Stimulated activated CD4-positive, alpha-beta T cell treated with anti-CD3 and anti-CD28 coated beads, Interleukin-12 subunit alpha, Interleukin-12 subunit beta, amount 100 ng/mL, for 24 hours (primary cell): ENCODE measurements at places on chromosomes 5 and 9.

- DNase-seq, result no peak
Measured at GRCh38 chr5:10069637-10070313, 179.9 kb downstream of the ATPSCKMT start.

DNA sequence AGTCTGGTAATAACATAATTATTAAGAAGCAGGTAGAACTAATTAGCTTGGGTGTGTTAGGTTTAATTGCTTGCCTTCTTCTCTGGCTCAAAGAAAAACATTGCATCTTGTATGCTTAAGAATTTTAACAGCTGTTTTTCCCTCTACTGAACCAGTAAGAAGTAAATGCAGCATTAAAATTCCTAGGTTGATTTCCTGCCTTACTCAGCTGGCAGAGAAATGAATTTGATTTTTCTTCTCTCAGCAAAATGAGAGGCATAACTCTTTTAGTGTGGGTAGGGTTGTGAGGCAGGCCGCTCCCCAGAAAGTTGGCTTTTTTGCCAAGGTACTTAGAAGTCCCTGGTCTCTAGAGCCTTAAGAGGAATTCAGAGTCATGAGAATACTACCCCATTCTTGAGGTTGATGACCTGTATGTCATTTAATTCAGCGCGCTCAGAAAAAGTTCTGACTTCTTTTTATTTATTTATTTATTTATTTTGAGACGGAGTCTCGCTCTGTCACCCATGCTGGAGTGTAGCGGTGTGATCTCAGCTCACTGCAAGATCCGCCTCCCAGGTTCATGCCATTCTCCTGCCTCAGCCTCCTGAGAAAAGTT, 302.6 kb downstream of the ARHGEF28 start:
- DNase-seq, result no peak

GRCh38 chr9:130662099-130662969, 2.1 kb upstream of the PRDM12 start:
- no peak for DNase-seq

DNA sequence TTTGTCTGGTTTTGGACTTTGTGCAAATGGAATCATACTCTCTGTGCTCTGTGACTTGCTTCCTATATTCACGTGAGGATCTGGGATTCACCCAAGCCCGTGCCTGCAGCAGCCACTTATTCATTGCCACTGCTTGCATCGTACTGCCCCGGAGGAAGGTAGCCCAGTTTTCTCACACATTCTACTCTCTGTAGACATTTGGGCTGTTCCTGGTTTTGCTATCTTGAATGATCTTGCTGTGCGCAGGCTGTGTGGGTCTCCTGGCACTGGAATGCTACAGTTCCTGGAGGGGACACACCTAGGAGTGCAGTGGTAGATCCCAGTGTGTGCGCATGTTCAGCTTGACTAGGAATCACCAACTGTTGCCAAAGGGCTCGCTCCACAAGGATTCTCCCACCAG, 99.2 kb upstream of the BOD1 start:
- DNase-seq, result no peak

DNA sequence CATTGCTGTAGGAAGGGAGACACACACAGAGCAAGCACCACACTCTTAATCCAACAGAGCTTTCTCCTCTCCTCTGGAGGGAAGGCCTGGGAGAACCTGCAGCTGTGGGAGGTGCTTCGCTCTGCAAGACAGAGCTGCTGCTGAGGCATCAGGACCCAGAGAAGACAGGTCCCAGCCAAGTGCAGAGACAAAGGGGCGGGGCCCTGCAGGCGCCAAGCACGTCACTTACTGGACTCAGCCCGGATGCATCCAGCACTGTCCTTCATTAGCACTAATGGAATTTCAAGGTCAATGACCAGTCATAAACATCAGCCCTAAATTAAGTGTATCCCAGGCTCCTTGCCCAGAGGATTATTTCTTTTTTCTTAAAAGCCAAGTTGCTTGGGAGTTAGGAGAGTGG, 337.1 kb upstream of the PANK3 start:
- no peak for DNase-seq

GRCh38 chr5:181246276-181247049, 2.8 kb upstream of the RACK1 start:
- peak; percentile 86 for DNase-seq

DNA sequence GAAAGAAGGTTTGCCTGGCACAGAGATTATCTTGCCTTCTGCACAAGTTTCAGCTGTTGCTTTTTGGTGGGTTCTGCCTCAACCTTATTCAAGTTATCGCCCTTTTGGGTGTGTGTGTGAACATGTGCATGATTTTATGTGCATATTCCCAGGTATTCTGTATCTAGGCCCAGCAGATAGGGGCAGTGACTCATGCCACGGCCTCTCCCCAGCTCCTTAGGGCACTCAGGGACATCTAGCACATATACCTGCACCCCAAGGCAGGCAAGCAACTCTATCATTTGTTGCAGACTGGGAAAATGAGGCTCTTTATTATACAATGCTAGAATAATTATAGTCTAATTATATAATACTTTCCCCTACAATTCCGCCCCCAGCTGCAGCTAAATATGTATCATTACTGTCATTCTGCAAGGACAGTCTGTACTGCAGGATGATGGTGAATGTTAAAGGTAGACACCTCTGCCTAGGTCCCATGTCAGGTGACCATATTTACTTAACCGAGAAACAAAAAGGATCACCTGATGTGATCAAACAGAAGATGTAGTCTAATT, 128.9 kb downstream of the PDE8B start:
- no peak for DNase-seq

- peak; percentile 65 for DNase-seq
Measured at GRCh38 chr9:35658137-35658967, at the start of gene CCDC107. TSS of gene CCDC107 (plus strand) at chr9:35658292. CDS start at chr9:35658380, 88 bp downstream.

GRCh38 chr9:137029058-137029936, 1.3 kb upstream of the ABCA2 start:
- DNase-seq, result peak; percentile 76

GRCh38 chr5:12951846-12952245, 992.6 kb downstream of the DNAH5 start:
- DNase-seq, result no peak

- DNase-seq, result no peak
Measured at GRCh38 chr5:144503123-144503522, 332.4 kb downstream of the KCTD16 start.

DNA sequence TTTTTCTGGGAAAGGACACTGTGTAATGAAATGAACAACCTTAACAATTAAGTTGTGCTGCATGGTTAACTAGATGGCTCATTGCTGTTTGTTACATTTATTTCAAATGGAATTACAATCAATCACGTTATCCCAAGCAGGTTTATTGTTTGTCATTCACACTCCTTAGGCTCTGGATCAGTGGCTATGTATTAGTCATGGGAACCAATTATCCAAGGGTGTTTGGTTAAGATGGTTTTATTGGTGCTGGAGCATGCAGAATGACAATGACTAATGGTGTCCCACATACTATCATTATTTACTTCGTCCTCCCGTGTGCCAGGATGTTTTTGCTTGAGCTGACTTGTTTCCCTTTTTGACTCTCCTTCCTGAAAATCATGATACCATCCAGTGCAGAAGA, 10.6 kb upstream of the TRPC7 start:
- no peak for DNase-seq

GRCh38 chr9:34759432-34760134, 49.6 kb upstream of the CCL21 start:
- no peak for DNase-seq

- no peak for DNase-seq
Measured at GRCh38 chr9:9552665-9553064, 1060.1 kb downstream of the PTPRD start.

GRCh38 chr9:660227-660626, 181.3 kb upstream of the DMRT1 start:
- no peak for DNase-seq

- no peak for DNase-seq
Measured at GRCh38 chr9:92669527-92669889, 423 bp downstream of the IPPK start.

DNA sequence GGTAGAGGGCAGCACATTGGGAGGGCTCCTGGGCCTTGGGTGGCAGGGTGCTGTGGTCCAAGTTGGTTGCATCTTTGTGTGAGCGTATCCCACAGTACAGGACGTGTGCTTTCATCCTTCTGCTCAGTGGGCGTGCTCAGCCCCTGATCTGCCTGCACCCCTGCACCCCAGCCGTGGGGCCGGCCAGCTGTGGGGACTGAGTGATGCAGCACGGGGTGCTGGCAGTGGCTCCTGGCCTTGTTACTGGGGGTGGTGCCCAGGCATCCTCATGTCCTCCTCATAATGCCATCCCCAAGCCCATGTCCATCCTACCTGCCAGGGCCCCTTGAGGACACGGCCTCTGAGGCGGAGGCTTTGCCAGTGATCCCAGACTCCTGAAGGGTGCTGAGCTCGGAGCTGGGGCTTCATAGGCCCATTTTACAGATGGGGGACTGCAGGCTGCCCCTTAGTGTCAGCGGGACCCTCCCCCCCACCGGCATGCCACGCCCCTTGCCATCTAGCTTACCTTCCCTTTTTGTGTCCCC, 100.7 kb downstream of the PHF2 start:
- no peak for DNase-seq

DNA sequence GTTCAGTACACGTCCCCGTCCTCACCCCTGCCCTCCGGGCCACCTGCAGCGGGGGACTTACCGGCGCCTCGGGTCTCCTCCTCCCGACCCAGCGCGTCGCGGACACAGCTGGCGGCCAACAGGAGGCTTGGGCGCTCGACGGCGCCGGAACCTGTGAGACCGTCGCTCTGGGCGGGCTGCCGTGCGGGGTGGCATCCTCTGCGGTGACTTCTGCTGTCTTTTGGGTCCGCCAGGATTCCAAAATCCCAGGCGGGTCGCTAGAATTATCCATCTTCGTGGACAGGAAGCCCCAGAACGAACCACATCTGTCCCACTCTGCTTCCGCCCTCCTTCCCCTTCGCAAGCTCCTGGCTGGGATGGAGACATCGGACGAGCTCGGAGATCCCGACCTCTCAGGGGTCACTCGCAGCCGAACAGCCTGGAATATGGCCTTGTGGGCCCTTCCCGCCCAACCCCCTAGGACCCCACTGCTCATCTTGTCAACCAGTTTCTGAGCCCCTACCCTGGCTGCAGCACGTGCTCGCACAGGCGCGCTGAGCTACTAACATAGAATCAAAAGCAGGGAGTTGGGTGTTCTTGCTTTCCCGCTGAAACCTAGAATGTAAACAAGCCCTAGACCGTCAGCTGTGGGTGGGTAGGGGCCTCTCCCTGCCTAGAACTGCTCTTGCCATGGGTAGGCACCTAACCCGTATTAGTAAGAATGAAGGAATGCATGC, 947 bp upstream of the MARCHF3 start:
- no peak for DNase-seq

- no peak for DNase-seq
Measured at GRCh38 chr5:9533562-9534364, 12.1 kb downstream of the SEMA5A start.

DNA sequence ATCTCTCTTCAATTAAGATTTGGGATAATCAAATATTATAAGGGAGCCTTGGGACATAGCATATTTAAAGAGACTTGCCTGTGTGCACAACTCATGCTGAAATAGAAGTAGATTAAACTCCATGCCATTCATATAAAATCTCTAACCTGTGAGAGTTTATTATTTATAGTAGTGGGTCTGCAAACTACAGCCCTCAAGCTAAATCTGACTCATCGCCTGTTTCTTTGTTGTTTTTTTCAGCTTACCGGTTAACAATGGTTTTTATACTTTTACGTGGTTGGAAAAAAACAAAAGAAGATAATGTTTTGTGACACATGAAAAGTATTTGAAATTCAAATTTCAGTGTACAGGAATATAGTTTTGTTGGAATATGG, 61.9 kb upstream of the GHR start:
- DNase-seq, result no peak

DNA sequence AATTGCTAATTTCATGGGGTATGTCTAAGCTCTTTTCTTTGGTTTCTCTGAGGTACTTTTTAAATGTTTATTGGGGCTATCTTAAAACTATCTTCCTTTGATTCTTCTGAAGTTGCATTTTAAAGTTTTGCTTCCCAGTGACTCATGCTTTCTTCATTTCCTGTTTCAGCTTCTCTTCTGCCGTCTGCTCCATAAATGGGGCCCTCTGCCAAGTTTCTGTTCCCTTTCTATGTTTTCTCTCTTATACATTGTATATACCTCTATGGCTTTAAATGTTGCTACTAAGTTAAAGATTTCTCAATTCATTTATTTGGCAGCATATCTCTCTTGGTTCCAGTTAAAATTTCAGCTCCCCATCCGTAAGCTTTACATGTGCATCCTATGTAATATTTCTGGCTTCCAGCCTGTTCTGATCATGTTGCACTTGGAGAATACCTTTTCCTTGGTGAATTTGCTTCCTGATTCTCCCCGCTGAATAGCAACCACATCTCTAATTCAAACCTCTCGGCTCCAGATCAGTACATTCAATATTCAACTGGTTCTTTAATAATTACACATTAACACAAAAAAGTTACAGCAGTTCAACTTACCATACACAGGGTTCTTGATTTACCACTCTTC, 125.3 kb downstream of the ST8SIA4 start:
- DNase-seq, result no peak

DNA sequence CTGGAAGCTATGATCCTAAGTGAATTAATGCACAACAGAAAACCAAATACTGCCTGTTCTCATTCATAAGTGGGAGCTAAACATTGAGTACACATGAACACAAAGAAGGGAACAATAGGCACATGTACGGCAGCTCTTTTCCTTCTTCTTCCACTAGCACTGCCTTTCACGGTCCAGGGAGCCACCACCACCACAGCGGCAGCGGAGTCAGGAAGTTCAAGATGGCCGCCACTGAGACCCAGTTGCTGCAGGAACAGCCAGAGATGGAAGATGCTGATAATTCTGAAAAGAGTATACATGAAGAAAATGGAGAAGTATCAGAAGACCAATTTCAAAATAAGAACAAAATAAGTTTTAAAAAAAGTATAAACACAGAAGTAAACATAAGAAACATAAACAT, 39.5 kb upstream of the TNFSF15 start:
- no peak for DNase-seq

GRCh38 chr9:137160716-137161557, 8.9 kb downstream of the LRRC26 start:
- no peak for DNase-seq

DNA sequence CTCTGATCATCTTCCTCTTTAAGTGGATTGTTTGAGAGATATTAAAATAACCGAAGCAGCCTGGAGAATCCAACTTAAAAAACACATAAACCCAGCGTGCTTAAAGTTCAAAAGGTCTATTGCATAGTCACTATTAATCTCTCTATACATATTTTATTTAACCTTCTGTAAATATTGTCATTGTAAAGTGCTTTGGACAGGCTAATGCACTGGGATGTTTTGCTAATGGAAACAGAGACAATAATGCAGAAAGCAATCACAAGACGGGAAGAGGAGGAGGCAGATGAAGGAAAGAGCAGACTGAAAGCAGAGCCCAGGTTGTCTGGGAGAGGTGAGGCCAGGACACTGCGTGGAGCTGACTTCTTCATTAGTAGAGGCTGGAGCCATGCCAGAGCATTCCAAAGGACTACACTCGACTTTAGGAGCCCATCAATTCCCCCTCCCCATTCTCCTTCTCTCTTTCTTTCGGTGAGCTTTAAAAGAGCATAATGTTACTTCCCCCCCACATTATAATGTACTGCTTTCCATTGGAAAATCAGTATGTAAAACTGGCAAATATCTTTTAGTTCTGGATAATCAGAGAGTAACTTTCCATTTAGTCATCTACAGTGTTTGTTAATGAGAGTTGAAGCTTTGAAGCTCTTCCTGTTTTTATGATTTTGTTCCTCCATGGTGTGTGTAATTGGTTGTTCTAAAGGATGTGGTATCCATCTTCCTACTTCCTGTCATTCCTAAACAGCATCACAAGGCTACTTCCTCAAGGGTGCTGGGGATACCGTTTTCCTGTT, 307.3 kb upstream of the MPDZ start:
- DNase-seq, result no peak

- no peak for DNase-seq
Measured at GRCh38 chr5:146088098-146088497, 17.3 kb downstream of the PLAC8L1 start.

GRCh38 chr9:111186021-111186530, 143.9 kb downstream of the OR2K2 start:
- DNase-seq, result no peak
